ENCODE measurements at places on chromosomes 3 and 15.

DNA sequence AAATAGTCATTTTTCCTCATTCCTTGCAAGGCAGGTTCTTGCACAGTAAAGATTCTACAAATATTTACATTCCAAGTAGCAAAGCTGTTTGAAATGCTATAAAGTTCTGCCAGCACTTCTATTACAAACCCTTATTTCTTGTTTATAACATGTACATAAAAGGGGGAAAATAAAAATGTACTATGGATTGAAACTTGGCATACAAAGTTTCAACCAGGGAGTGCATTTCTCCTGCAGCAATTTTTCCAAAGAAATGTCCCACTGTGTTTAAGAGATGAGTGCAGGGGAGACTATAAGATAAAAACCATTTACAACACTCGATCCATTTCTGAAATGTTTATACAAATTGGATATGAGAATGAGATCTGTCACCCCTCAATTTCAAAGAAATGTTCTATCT, 3.3 kb downstream of the CNTN3 start:
- no peak for DNase-seq

GRCh38 chr15:89813381-89814111, 1.1 kb downstream of the ANPEP start:
- no peak for DNase-seq

- DNase-seq, result no peak
Measured at GRCh38 chr3:76954412-76954811, 85.5 kb upstream of the ROBO2 start.

DNA sequence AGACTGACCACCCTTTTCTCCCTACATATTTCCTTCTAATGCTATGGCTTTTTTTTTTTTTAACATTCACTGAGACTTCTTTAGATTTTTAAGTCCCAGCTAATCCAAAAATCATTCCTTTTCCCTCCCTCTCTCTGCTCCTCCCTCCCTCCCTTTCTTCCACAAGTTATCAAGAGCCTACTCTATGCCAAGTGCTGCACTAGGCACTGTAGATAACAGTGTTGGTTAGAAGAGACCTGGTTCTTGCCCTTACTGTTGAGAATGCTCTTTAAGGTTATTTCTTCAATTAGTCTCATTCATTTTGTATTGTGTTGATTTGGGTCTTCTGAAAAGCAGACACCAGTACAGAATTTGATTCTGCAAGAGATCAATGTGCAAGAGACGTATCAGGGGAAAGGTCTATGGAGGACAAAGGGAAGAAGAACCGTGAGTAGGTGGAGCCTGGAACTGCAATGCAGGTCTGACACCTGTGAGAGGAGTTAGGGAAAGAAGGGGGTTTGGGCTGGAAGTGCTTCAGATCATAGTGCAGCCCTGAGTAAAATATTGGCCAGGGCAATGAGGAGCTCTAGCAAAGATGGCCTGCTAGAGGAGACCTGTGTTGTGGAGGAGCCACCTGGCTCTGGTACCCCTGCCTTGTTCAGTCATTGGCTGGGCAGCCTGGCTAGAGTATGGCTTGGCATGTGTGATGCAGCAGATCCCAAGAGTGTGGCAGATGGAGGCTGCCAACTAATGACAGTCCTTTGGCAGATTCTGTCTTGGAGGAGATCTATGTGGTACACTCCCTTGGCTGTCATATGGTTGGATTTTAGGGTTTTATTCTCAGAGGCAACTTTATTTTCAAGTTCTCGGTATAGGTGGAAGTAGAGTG, 9.7 kb upstream of the PCOLCE2 start:
- DNase-seq, result no peak

GRCh38 chr15:35393398-35393797, 152.6 kb downstream of the DPH6 start:
- no peak for DNase-seq

DNA sequence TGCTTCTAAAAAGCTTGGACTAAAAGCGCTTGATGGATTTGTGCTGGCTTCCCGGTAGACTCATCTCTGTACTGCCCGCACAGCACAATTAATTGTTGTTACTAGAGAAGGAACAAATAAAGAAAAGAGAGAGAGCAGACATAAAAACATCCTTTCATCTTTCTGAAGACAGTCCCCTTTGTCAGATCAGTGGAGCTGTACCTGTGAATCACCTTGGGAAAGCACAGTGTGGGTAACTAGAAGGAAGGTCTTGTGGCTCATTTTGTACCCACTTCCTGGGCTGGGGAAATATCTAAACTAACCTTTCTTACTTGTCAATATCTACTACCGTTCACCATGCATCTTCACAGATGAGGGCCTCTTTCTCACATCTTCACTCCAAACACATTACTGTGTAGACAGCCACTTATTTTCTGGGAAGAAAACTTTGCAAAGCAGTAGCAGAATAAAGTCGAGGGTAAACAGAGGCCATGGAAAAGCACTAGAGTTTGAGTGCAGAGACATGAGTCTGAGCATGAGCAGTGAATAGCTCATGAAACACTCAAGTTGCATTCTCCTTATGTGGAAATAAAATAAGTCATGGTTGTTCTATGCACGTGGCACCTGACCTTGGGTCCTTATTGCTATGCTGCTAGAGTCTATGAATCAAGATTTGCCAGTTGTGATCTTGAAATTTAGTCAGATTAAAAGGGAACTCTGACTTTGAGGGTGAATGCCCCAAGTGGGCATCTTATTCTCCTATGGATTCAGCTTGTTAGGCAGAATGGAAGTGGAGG, 169.3 kb downstream of the LPP start:
- no peak for DNase-seq

GRCh38 chr15:94968133-94968532, 736.8 kb downstream of the MCTP2 start:
- DNase-seq, result no peak

DNA sequence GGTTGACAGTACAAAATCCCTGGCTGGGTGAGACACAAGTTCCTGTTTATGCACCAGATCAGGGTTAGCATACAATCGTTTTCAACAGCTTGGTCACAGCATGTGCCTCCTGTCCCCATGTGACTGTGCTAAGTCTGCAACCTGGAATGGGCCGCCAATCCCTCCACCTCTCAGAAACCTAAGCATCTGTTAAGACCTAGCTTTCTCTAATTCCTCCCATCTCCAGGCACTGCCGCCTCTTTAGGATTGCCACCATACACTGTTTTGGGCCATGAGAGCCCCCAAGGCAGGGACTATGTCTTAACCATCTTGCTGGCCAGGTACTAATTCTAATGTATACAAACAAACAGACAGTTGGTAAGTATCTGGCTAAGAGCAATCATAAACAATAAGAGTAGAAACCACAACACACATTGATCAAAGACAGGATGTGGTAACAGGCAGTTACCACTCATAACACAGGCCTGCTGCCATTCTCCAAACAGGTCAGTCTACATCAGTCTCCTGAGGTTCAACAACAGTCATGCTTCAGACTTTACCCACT, 25.6 kb downstream of the SEC22C start:
- no peak for DNase-seq

- no peak for DNase-seq
Measured at GRCh38 chr3:43317461-43318316, 31.3 kb downstream of the SNRK start.

GRCh38 chr3:7630925-7631324, 770.0 kb downstream of the GRM7 start:
- DNase-seq, result peak; percentile 86

DNA sequence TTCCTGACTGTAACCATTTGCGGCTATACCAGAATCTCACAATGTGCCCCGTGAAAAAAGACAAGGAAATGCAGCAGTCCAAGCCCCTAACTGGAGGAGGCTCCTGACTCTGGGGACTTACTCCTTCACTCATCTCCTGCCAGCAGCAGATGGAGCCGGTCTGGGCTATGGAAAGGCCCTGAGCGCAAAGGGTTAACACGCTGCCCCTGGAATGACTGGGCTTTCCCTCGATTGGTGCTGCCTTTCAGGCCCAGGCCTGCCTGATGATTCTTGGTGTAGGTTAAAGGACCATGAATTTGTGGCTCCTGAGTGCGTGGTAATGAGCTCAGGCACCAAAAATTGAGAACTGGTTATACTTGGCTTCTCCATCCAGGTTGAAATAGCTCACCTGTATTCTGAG, 42.3 kb upstream of the GALNT15 start:
- no peak for DNase-seq

GRCh38 chr15:92268900-92269299, 124.8 kb upstream of the ST8SIA2 start:
- DNase-seq, result no peak

GRCh38 chr3:38548154-38548931, 52.2 kb downstream of the EXOG start:
- peak; percentile 77 for DNase-seq

DNA sequence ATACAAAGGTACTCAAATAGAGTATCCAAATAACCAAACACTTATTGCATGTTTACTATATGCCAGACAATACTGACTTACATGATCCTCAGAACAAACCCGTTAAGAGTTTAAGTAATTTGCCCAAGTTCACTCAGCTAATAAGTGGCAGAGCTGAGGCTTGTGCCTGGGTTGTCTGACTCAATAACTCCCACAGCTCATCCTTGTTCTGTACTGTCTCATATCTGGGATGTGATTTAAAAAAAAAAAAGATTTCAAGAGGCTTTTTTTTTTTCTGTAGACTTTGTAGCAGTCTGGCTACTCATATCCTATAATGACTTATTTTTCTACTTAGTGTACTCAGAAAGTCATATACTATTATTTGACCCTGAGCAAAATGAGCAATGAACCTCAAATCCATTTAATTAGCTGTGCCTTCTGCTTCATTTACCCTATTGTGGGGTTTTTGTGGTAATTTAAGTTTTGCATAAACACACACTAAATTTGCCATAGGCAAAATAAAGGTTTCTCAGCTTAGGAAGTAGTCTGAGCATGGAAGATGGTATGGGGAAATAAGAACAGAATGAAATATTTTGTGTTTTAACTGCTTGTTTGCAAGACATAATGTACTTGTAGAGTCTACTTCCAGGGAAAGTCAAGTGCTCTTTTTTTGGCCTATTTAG, 3.1 kb downstream of the NSUN3 start:
- DNase-seq, result no peak

DNA sequence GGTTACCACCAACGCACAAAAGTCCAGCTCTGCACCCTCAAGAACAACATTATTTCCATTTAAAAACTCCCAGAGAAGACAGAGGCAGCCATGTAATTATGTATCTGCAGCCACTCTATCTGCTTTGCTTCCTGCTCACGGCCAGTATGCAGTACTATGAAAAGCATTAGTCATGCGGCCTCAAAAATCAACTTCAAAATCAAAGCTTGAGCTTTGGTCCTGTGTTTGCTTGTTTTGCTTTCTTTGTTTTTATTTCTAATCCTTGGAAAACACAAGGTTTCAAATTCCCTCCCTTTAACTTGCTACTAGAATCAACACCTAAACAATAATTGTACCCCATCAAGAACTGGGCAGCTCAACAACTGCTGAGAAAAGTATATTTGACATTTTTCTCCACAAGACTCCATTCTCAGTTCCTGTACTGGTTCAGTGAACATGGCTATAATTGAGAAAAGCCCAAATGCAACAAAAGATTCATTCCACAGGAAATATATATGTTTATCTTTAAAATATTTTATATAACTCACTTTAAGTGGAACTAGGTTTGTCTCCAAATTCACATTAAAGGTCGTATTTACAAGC, 37.6 kb downstream of the GBE1 start:
- peak; percentile 66 for DNase-seq

- DNase-seq, result peak; percentile 56
Measured at GRCh38 chr3:10505050-10505790, at the start of gene ATP2B2. Gene ATP2B2 (minus strand): TSS chr3:10505586. CDS start chr3:10449543, 56,043 bp downstream.

DNA sequence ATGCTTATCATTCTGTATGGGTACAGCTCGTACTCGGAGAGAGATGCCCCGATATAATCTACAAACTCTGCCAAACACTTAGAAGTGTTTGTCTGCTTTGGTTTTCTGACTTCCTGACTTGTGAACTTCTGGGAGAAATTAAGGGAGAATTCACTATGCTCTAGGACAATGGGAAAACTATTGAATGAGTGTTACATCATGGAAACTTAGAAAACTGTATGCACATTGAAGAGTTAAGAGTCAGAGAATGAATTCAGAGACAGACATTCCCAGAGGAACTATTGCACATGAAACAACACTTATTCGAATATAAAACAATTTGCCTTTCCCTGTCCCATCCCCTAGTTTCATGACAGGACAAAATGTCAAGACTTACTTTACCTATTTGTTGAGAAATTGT, 57.8 kb downstream of the DTWD1 start:
- no peak for DNase-seq

GRCh38 chr3:182725372-182726251, 67.7 kb upstream of the ATP11B start:
- peak; percentile 52 for DNase-seq

DNA sequence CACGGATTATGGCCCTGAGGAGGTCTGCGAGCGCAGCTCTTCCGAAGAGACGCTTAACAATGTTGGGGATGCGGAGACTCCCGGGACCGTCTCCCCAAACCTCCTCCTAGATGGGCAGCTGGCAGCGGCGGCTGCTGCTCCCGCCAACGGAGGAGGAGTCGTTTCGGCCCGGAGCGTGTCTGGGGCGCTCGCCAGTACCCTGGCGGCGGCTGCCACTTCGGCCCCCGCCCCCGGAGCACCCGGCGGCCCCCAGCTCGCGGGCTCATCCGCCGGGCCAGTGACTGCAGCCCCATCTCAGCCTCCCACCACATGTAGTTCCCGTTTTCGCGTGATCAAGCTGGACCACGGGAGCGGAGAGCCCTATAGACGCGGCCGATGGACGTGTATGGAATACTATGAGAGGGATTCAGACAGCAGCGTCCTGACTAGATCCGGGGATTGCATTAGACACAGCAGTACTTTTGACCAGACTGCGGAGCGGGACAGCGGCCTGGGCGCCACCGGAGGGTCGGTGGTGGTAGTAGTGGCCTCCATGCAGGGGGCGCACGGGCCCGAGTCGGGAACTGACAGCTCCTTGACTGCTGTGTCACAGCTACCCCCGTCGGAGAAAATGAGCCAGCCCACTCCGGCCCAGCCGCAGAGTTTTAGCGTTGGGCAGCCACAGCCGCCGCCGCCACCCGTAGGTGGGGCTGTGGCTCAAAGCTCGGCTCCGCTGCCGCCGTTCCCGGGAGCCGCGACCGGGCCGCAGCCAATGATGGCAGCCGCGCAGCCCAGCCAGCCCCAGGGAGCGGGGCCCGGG, 1.6 kb downstream of the TSC22D2 start:
- DNase-seq, result peak; percentile 79

- peak; percentile 79 for DNase-seq
Measured at GRCh38 chr3:158790901-158791589, 10.8 kb upstream of the MFSD1 start.

- DNase-seq, result peak; percentile 99
Measured at GRCh38 chr3:157088601-157089454, 71.1 kb downstream of the CCNL1 start.
